D721Med (cell line): ENCODE measurements at places on chromosomes 12 and 14.

DNA sequence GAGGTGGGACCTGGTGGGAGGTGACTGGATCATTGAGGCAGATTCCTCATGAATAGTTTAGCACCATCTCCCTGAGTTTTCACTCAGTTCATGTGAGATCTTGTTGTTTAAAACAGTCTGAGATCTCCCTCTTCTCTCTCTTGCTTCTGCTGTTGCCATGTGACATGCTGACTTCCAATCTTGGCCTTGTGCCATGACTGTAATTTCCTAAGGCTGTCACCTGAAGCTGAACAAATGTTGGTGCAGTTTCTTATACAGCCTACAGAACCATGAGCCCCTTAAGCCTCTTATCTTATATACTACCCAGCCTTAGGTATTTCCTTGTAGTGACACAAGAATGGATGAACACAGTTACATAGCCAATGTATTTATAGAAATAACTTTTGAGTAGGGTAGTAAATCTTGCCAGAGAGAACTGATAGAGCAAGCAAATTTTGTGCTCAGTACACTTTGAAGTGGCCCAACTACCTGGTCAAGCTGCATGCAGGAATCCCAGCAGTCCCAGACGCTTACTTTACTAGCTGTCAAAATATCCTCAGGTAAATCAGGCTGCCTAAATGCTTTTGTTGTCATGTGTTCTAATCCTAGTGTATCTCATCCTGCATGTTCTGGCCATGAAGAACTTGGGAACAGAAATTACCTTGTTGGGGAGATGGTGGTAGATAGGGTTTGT is 445.6 kb upstream of the MIS18BP1 start:
- DNase-seq, result no peak

DNA sequence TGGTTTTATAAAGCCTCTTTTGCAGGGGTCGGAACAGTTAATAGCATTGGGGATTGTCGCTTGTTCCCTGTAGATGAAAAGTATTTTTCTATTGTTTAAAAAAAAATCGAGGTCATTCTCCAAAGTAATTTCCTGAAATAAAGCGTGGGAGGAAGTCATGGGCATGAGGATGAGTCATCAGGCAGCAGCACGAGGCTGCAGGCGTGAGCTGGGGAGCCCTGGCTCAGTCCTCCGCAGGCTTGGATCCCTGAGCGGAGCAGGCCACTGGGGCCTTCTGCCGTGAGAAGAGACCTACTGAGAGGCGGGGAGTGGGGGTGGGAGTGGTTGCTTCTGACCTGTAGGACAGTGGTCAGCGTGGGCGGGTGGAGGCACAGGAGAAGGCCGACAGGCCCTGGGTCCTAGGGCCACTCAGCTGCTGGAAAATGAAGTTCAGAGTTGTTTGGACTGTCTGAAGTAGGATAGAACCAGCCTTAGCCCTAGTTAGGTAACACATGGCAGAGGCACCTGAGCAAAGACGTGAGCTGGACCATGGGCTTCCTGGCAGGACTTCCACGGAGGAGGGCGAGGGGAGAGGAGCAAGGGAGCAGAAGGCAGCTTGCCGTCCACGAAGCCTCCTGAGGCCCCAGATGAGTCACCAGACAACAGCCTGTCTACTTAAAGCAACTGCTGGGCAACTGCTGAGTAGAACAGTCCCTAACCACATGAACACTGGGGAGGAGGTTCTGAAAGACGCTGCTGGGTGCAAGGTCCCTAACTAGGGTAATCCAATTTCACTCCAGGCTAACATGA is 21.1 kb upstream of the LGALS3 start:
- DNase-seq, result no peak

DNA sequence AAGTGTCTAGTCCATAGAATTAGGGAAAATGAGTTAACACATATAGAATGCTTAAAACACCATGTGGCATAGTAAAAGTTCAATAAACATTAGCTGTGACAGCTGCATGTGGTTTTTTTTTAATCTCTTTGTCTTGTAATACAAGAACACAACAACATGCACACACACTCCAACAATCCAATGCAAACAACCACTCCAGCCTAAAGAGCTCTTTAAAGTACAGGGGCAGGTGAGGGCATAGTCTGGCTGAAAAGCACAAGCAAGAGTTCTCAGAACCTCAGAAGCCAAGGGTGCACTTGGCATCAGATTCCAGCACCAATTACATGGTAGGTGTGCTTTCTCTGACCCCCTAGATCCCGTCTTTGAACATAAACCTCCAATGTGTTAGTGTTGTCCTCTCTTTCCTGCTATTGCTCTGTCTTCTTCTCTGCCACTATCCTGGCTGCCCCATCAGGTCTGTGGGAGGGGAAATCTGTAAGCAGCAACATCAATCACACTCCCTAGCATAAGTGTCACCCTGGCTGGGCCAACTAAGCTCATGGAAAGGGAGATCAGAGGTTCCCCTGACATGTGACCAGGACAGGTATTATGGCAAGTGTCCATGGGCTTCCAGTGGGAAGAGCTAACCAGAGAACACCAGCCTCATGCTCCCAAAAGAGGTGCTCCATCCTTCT is 91.0 kb downstream of the SLC8A3 start:
- DNase-seq, result no peak

DNA sequence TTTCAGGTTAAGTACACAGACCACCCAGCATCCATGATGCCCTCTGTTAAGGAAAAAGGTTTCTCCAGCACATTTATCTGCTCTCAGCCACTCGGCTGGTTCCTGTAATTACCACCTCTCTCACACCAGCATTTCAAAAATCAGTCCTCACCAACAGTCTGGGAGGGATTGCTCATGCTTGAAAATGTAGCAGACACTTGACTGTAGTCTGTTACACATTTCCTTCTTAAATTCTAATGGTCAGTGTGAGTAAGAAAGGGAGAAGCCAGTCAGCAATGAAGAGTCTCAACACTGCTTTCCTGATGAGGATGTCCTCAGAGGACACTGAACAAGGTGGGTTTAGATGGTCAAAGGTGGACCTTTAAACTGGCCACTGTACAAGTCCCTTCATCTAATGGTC is 6.0 kb downstream of the ZBTB39 start:
- no peak for DNase-seq

- DNase-seq, result no peak
Observed at GRCh38 chr12:68356060-68356695, 24.0 kb upstream of the MDM1 start.

- DNase-seq, result no peak
Observed at GRCh38 chr12:76583301-76583700, 23.7 kb upstream of the OSBPL8 start.

GRCh38 chr14:78254911-78255461 is 84.8 kb downstream of the NRXN3 start:
- DNase-seq, result no peak

GRCh38 chr12:48810903-48811431 is 7.3 kb upstream of the CACNB3 start:
- no peak for DNase-seq

GRCh38 chr12:122028165-122028904 is 6.7 kb downstream of the BCL7A start:
- no peak for DNase-seq

DNA sequence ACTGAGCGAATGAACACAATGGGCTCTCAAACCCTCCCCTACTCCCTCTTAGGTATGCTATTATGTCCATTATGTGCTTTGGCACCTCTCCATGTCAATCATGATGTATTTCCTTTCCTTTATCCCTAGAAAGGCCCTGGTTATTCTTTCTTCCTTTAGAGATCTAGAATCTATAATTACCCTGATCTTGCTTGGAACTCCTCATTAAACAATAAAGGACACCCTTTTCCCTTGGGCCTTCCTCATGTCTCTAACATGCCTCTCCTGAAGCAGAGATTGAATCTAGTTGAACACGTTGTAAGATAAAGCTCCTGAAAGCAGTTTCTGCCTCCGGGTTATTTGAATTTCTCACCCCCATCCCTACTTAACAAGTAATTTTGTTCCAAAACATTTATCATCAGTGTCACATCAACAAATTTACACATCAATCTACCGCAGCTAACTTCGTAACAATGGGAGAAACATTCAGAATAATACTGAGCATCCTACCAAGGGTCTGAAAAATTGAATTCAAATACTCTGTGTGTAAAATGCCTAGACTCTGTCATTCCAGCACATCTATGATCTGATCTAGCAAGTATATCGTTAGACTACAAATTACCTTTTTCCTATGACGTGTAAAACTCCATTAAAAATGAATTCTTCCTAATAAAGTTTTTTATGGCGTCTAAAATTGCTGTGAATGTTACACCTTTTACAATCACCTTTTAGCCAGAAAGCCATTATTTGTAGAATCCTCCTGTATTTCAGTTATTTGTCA is 5.4 kb downstream of the USP44 start:
- DNase-seq, result no peak

DNA sequence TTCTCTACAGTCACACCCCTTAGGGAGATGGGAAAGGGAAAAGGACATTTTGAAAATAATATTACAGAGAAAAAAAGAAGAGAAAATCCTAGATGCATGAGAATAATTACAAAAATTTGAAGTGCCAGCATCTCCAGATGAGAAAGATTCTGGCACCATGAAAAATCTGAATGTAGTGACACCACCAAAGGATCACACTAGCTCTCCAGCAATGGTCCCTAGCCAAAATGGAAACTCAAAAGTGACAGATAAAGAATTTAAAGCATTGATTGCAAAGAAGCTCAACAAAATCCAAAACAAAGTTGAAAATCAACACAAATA is 27.4 kb upstream of the GARIN6 start:
- no peak for DNase-seq

DNA sequence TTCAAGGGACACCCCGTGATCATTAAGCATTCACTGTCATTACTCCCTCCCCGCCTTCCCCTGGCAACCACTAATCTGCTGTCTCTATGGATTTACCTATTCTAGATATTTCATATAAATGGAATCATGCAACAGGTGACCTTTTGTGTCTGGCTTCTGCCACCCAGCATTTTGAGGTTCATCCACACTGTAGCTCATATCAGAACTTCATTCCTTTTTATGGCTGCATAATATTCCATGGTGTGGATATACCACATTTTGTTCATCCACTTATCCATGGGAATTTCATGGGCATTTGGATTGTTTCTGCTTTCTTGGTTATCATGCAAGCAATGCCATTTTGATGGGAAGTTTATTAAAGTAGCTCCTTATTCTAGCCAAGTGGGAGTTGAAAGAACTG is 184.2 kb upstream of the VASH1 start:
- no peak for DNase-seq

DNA sequence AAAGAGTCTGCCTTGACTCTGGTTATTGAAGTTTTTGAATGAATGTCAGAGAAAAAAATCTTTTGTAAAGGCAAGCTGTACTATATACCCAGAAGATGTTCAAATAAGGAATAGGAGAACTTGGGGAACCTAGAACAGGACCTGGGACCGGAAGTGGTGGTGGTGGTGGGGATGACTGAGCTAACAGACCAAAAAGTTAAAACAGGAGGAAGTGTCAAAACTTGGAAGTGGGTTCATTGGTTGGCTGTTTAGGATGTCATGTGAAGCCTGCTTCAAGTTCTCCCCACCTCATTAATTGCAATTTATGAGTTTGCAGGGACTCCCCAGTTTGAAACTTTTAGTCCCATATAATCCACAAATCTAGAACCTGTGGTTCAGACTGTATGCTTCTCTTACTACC is 26.2 kb downstream of the PLXNC1 start:
- DNase-seq, result no peak

DNA sequence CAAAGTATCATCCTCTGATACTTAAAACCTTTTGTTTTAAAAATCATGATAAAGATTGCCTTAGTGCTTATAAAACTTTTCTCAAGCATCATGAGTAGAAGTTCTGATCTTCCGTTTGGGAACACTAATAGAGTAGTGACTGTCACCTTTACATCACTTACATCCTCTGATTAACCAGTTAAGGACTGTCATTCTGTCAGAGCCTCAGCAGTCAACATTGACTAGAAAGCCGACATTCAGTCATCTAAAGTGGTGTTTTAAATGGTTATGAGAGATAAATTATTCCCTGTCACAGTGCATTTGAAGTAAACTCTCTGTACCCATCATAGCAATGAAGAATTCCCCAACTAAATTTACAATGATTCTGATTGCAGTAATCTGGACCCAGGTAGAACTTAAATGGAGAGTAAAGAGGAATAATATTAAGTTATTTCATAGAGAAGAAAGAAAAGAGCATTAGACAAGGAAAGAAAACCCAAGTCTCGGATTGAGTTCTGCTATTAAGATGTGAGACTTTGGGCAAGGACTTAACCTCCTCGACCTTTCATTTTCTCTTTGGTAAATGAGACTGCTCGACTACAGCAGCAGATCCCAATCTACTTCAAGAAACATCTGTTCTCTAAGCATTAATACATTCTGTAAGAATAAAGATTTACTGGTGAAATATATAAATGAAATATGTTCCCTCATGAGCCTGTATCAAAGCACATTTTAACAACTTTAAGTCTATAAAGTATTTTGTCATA is 563.9 kb upstream of the LMO3 start:
- DNase-seq, result no peak

- DNase-seq, result no peak
Observed at GRCh38 chr12:124861898-124862676, 1.6 kb downstream of the SCARB1 start.

DNA sequence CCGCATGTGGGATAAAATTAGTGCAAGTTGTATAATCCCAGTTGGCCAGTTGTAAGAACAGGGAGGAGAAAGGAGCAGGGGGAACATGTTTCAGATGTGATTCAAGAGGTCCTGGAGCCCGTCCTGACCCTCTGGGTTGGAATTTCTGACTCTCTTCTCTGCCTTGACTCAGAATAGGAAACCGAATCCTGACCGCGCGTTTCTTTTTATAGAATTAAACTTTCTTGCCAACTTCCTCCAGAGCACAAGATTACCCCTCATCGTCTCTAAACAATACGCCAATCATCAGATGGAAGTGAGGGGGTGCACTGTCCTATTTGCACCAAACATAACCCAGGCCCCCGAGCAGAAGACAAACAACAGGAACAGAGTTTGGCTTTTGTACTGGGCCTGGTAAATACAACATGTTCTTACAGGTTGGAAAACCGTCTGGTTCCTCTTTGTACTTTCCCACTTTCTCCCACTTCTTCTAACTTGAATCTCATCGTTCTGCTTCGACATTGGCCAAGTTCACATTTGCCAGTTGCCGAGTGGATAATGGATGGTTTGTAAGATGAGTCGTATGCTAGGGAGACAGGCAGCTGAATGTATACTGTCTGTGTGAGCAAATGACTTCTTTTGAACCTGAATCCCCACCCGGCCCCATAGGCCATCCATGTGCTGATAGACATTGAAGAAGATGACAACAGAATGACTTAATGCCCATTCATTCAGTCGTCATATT is 42.6 kb upstream of the MED13L start:
- no peak for DNase-seq

DNA sequence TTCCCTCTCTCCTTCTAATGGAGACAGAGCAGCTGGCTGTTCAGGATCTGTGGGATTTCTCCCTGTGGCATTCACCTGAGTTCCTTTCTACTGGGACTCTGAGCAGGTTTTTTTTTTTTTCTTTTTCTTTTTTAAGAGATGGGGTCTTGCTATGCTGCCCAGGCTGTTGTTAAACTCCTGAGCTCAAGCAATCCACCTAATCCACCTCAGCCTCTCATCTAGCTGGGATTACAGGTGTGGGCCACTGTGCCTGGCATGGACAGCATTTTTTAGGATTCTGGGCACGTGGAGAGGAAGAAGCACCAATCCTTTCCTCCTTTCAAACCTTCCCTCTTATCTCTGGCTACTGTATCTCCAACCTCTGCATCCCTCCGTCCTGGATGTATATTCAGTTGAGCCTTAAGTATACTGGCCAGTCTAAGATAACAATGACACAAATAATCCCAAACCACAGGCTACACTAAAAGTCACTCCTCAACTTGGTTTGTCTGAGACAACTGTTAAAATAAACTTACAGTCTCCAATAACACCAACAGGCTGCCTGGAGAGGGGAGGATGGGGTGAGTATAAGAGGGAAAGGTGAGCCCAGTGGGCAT is 16.4 kb upstream of the CELA1 start:
- DNase-seq, result no peak
